Stimulated activated CD4-positive, alpha-beta T cell treated with anti-CD3 and anti-CD28 coated beads, Interleukin-12 subunit alpha, Interleukin-12 subunit beta, amount 100 ng/mL, for 48 hours (primary cell): ENCODE measurements at places on chromosomes 12 and 14.

- DNase-seq: no peak
Observed at GRCh38 chr14:77424862-77425261, 1.5 kb upstream of the NOXRED1 start.

- no peak for DNase-seq
Observed at GRCh38 chr14:21017528-21018245, 7.2 kb downstream of the NDRG2 start.

- no peak for DNase-seq
Observed at GRCh38 chr14:74737753-74738325, 24.9 kb downstream of the FCF1 start.

DNA sequence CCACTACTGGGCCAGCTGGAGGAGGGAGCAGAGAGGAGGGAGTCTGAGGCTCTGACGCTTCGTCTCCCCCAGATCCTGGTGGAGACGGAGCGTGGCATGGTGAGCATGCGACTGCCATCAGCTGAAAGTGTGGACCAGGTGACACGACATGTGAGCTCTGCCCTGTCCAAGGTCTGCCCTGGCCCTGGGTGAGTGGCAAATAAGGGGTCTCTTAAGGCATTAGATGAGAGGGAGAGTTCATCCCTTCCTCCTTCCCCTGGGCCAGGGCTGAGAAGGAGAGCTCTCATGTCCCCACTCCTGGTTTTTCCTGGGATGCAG lies 2.5 kb downstream of the CARMIL3 start:
- no peak for DNase-seq

DNA sequence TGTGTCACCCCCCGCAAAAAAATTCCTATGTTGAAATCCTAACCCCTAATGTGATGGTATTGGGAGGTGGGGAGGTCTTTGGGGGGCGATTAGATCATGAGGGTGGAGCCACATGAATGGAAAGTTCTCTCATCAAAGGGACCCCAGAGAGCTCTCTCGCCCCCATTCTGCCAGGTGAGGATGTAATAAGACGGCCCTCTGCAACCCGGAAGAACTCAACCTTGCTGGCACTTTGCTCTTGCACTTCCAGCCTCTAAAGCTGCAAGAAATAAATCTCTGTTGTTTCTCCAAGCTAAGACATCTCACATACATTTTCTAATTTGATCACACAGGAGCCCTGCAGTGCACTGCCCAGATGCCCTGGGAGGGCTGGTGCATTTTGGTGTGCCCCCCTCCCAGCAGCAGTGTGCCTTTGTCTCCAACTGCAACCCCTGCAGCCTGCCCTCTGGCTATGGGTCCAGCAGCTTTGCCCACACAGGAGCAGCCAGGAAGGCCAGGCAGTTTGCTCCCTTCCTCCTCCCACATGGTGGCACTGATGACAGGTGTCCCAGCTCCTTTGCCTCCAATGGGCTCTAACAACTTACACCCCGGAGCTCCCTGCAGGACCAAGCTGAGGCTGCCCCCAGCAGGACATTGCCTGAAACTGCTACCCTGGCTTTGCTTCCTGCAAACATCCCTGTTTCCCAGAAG lies 59.3 kb downstream of the C14orf132 start:
- DNase-seq: peak; percentile 6

- DNase-seq: no peak
Observed at GRCh38 chr12:70657616-70658286, 20.5 kb upstream of the PTPRB start.

DNA sequence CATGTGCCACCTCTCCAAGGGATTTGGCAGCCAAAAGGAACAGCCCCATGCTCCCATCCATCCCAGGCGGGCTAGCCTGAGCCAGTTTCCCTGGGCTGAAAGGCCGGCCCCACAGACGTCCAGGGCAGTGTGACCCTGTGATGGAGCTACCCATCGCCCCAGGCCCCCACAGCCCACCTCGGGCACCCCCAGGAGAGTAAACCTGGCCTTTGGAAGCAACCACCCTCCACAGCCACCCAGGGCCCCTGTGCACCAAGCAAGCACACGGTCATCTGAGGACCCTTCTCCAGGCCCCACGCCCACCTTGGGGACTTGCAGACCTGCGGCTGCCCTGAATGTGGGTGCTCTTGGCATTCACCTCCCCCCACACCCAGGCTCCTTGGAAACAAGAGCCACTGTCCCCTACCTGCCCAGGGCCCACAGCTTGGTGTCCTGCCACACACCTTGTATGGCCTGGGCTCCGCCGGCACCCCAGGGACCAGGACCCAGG lies 8.4 kb downstream of the AHNAK2 start:
- no peak for DNase-seq

GRCh38 chr14:103198131-103199105 lies 75.2 kb downstream of the TNFAIP2 start:
- DNase-seq: no peak

DNA sequence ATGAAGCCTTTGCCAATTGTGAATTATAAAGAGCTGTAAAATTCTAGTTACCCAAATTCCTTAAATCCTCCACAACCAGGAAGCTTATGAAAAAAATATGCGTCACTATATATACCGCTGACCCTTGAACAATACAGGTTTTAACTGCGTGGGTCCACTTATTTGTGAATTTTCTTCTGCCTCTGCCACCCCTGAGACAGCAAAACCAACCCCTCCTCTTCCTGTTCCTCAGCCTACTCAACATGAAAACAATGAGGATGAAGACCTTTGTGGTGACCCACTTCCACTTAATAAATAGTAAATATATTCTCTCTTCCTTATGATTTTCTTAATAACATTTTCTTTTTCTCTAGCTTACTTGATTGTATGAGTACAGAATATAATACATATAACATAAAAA lies 42.2 kb downstream of the CMKLR1 start:
- DNase-seq: no peak

DNA sequence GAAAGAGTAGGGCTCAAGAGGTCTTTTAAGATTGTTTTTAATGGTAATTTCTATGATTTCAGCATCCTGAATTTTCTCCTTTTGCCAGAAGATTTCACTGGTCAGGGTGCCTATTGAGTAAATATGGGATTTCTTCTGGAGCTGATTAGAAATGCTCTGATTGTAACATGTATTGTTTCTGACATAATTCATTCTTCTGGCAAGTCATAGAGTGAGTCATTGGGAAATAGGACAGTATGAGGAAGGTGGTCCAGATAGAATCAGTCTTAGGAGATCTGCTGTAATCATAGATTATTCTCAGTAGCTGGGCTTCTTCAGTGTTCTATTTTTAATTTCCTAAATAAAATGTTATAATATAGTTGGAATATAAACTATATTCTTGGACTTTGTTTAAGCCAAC lies 182.0 kb upstream of the NAV3 start:
- no peak for DNase-seq

- no peak for DNase-seq
Observed at GRCh38 chr12:32605326-32606095, 73.6 kb upstream of the DNM1L start.

DNA sequence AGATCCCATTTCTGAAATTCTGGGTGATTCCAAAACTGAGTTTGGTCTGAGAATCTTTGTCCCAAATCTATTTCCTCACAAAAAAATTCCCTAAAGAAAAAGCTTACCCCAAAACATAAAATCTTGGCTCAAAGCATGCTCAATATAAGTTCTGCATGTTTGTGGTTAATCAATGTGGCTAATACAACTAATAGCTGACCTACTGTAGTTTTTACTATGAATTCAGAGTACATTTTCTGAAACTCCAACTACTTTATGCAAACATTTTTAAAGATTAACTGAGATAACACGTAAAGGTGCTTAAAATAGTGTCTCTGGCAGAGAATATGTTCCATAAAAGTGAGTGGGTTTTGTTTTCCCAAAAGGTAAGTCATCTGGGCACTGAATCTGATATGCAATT lies 133.1 kb downstream of the MED13L start:
- no peak for DNase-seq

DNA sequence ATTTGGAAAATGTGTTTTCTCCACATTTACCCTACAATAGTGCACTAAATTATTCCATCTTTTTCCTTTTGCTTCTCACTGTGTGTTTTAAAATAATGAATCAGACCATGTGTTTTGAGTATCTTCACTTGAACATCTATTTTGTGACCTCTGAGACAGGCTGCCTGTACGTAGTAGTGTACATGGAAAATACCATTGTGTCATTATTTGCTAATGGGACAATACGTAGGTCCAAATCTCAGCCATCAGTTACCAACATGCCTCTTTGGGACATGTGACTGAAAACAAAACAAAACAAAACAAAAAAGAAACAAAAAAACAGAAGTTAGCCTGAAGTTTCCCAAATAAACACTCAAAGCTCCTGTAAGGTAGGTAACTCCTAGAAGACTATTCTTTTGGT lies 7.1 kb upstream of the MYF6 start:
- no peak for DNase-seq

- DNase-seq: no peak
Observed at GRCh38 chr12:120833849-120834248, 70.3 kb downstream of the SPPL3 start.

DNA sequence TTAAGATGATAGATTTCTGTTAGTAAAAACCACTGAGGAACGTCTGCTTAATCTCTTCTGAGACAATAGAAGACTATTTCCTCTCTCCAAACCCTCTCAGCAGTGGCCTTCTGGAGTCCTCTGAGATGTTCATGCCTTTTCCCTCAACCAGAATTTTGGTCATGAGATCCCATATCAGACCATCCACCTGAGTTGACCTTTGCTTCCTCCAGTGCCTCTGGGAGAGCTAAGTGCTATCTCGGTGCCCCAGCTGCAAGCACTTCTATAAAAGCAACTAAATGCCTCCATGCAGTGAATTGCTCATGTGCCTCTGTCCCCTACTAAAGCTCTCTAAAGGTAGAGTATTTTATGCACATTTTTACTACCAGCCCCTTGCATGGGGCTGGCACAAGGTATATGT lies 172.8 kb upstream of the BCL2L14 start:
- no peak for DNase-seq

GRCh38 chr12:31007636-31008175 lies 66.0 kb upstream of the DDX11 start:
- no peak for DNase-seq

GRCh38 chr14:89503431-89503996 lies 86.5 kb upstream of the FOXN3 start:
- no peak for DNase-seq

DNA sequence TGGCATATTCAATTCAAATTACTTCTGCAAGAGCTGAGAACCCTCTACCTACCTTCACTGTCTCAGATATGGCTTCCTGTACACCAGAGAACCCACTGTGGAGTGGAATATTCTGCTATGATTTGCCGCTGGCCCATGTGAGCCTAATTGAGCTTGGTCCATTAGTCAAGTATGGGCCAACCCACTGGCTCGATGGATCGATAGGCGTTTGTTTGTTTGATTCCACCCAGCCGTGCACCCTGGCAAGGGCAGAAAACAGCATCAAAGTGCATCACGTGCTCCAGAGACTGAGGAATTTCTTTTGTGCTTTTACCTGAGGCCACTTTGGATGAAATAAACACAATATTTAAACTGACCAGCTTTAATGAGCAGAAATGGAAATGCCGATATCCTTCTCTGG lies 426.3 kb downstream of the AACS start:
- no peak for DNase-seq

GRCh38 chr12:26691234-26691970 lies 141.6 kb downstream of the ITPR2 start:
- no peak for DNase-seq

DNA sequence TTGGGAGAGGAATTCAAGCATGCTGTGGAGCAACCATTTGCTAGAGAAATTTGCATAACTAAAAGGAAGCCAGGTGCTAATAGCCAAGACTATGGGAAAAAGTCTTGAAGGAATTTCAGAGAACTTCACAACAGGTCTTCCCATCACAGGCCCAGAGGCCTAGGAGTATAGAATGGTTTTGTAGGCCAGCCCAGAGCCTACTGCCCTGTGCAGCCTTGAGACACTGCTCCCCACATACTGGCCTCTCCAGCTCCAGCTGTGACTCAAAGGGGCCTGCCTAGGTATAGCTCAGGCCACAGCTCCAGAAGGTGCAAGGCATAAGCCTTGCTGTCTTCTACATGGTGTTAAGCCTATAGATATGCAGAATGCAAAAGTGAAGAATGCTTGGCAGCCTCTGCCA lies 227.1 kb downstream of the SLC2A13 start:
- no peak for DNase-seq

DNA sequence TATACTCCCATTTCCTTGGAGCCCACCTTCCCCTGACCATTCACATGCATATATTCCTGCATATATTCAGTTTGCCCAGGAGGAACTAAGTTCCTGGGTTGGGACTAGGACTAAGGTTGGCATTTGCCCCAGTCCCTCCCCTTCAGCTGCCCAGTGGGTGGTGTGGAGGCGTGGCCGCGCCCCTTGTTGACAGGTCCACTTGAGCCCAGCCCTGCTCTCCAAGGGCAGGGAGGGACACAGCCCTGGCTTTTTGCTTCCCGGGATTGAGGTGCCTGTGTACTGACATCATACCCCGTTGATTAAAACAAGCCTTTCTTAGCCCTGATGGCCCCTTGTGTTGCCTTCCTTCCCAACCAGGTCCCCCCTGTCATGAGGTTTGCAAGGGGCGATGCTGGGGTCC lies 7.3 kb downstream of the ERBB3 start:
- DNase-seq: no peak

DNA sequence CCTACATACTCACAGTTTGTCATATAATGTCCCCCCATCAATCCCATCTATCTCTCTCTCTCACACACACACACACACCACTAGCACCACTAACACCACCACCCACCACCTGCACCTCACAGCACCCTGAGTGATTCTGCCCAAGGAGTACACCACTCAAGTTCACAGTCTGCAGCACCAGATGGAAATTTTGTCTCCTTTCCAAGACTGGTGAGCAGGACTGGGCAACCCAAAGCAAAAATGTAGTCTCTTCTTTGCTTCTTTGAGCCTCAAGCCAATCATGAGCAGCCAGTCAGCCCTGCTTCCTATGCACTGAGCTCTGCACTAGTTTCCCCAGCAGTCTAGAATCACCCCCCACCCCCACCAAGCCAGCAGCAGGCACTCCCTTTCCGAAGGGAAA lies 15.0 kb upstream of the ARMH4 start:
- no peak for DNase-seq

DNA sequence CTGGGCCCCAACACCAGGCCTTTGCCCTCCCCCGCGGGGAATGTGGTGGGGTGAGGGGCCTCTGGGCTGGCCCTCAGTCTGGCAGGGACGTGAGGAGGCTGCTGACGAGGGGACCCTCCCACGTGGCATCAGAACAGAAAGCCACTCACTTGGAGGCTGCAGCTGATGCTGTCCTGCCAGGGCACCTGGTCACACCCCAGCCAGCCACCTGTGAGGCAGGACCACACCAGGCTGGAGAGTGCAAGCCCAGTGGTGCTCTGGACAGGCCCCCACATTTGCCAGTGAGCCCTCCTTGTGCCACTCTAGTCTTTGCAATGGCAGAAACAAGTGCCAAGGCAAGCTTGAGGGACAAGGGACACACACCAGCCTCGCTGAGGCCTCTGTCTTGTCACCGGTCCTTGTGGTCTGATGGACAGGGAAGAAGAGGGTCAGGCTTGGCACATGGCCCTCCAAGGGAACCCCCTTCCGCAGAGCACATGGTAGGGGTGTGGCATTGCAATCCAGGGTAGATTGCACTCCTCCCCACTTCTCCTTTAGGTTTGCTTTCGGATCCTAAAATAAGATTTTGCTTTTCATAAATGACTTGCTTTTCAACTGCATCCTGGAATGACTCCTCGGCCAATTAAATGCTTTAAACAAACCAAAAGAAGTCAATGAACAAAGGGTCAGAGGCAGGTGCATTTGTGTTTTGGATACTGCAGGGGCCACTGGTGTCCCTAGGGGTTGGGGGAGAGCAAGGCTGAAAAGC lies 53.7 kb downstream of the CCDC88C start:
- DNase-seq: no peak
